ENCODE measurements at places on chromosomes 2 and 18.

GRCh38 chr18:55321265-55322177 is 266.5 kb downstream of the TCF4 start:
- peak; percentile 74 for DNase-seq

- no peak for DNase-seq
Measured at GRCh38 chr2:114814355-114814754, 371.9 kb downstream of the DPP10 start.

DNA sequence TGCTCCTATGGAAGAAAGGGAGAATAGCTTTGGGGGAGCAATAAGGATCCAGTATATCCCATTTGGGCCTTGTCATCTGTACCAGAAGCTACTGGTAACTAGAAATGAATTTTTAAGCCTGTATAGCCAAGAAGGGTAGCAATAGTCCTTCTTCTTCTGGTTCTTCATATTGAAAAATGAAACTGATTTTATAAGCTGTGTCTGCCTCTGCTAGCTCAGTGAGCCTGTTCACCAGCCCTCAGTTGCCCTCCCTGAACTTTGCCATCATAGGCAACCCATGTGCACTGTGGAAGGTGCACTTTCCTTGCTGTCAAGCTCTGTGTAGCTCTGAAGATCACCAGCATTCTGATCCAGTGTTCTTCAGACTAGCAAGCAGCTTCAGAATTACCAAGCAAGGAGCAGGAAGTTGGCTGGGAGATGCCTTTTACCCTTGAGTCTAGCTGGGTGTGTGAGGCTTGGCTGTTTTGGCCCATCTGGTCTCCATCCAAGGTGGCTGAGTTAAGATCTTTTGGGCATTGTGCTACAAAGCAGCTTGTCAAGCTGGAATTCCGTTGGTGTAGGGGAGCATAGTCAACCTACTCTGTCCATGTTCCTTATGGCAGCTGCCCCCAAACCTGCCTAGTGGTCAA is 55.8 kb upstream of the MGAT5 start:
- DNase-seq: no peak

- no peak for DNase-seq
Measured at GRCh38 chr2:105521176-105521575, 122.3 kb upstream of the FHL2 start.

DNA sequence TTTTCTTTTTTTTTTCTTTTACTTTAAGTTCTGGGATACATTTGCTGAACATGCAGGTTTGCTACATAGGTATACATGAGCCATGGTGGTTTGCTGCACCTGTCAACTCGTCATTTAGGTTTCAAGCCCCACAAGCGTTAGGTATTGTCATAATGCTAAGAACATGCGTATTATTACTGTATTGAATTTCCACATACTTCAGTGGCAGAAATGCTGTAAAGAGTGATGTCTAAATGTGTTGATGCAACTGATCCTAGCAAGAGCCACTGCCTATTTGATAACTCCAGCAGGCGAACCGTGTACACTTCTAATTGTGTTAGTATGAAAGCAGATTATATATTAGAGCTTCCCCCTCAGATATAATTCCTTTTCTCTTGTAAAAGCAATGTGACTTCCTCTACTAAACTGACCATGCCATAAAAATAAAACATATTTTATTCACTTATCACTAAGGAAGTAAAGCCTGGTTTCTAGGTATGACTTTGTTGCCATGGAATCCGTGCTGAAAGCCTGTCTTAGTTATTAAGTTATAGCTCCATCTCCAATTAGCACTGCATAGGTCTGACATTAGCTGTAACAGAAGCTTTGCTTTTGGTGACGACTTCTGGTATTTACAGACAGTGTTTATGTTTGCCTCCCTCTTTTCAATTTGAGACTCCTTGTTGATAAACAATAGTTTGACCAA is 280.0 kb downstream of the GALR1 start:
- DNase-seq: no peak

DNA sequence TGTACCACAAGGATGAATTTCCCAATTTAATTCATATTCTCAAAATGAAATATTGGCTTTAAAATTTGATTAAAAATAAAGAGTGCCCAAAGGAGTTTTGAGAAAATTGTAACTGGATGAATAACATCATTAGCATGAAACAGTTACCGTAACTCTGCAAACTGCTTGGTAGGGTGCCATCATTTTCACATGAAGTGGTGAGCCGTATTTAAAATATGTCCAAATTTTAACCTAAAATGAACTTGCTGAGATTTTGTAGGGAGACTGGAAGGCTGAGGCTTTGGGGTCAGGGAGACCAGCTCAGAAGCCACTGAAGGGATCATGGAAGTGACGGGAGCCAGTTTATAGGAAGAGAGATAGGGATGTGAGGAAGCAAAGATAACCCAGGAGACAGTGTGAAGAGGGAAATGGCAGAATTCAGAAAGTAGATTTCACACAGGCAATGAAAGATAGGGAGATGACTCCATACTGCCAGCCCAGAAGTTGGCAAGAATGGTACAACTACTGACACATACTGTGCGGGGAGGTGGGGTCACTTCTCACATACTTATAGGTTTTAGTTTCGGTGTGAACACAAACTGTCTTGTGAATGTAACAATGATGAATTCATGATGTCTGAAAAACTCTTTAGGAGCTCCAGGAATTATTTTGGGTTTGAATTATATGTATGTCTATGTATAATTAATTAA is 53.8 kb downstream of the EFEMP1 start:
- no peak for DNase-seq

GRCh38 chr2:2902547-2903281 is 474.9 kb downstream of the EIPR1 start:
- no peak for DNase-seq

- DNase-seq: peak; percentile 50
Measured at GRCh38 chr2:181104512-181105115, 124.2 kb downstream of the UBE2E3 start.

- no peak for DNase-seq
Measured at GRCh38 chr2:37325625-37326071, 1.0 kb upstream of the PRKD3 start.

GRCh38 chr2:145012214-145012670 is 492.3 kb upstream of the ZEB2 start:
- DNase-seq: no peak
